ENCODE measurements at places on chromosomes 12 and 14.

DNA sequence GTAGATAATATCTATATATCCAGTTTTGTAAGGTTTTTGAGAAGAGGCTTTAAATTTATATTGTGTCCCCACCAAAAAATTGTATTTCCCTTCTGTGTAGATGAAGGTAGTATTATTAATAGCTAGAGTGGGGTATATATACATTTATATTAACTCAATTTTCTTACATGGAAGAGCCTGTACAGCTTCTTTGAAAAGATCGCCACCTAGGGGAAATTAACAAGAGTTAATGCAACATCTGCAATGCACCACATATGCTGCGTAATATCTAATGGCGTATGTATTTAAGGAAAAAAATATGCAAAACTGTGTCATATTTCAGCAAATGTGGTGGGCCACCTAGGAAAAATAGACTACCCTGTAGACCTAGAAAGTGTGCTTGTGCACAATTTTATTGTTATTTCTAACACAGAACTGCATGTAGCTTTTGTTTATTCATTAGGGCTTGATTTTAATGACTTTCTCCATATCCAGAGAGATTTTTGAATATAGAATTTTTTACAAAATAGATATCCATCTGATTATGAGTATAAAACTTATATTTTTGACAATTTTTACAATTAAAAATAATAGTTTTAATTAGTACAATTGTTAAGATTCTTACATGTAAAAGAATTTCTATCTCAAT is 14.0 kb downstream of the CCER1 start:
- DNase-seq: peak; percentile 15
- no peaks in the 10 kb centered on the region for H3K27me3 ChIP-seq
- H3K36me3 ChIP-seq: no peaks in the 10 kb centered on the region
- no peak overlapping the region for H3K27ac ChIP-seq
- no peaks in the 10 kb centered on the region for H3K4me1 ChIP-seq

GRCh38 chr14:75411214-75411540 is 16.6 kb upstream of the JDP2 start:
- no peak overlapping the region for H3K4me3 ChIP-seq
- no peaks in the 10 kb centered on the region for H3K36me3 ChIP-seq
- no peak overlapping the region for H3K27ac ChIP-seq
- no peaks in the 10 kb centered on the region for H3K4me1 ChIP-seq
- no peaks in the 10 kb centered on the region for H3K27me3 ChIP-seq
- DNase-seq: no peak

- no peaks in the 10 kb centered on the region for H3K27me3 ChIP-seq
- no peaks in the 10 kb centered on the region for H3K4me1 ChIP-seq
- DNase-seq: no peak
- H3K27ac ChIP-seq: no peak overlapping the region
- H3K36me3 ChIP-seq: peaks cover 4% of the 10 kb centered on the region
Observed at GRCh38 chr14:64232095-64232838, 61.9 kb downstream of the ESR2 start.

- H3K4me1 ChIP-seq: no peaks in the 10 kb centered on the region
- H3K4me3 ChIP-seq: no peak overlapping the region
- H3K27ac ChIP-seq: no peak overlapping the region
- no peak for DNase-seq
Observed at GRCh38 chr12:9041321-9041720, 52.0 kb downstream of the KLRG1 start.

DNA sequence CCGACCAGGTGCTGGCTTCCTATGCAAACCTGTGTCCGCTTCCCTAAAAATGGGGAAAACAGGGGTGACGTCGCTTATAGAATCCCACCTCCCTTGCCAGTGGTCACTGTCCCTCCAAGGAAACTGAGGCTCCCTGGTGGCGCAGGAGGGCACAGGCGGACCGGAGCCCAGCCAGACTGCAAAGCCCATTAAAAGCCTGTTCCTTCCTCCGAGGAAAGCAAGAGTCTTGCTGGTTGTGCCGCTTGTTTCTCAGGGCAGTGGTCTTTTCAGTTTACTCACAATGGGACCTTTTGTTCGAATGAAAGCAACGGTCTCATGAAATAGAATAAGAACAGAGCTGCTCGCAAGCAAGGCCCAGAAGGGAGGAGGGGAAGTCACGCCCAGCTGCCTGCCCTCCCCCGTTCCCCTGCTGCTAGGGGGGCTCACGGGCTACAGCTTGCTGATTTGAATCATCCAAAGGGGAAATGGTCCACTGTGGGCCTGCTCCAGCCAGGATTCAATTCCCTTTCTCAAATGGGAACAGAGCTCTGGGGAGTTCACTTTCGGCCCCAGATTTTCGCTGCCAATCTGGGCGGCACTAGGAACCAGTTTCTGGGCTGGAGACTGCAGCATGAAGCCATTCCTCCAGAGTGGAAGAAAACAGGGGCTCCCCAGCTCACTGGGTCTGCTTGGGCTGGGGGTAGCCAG is 4.6 kb upstream of the SELPLG start:
- no peak overlapping the region for H3K4me3 ChIP-seq
- no peak for DNase-seq
- H3K4me1 ChIP-seq: peaks cover 9% of the 10 kb centered on the region
- H3K36me3 ChIP-seq: no peaks in the 10 kb centered on the region
- no peaks in the 10 kb centered on the region for H3K27me3 ChIP-seq
- H3K27ac ChIP-seq: no peak overlapping the region

DNA sequence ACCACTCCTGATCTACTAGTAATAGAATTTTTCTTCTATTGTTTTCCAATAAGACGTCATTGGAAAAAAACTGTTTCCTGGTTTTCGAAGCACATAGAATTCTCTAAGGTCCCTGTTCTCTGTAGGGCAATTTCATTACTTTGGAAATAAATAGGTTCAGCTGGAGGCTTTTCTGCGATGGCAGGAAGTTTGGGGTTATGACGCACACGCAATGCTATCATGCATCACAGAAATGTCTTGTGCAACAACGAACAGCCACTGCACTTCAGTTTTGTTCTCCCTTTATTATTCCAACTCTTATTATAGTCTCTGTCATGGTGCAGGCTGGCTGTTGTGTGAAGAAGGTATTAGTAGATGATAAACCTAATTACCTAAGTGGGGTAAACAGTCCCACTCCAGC is 59.0 kb downstream of the KCNK10 start:
- H3K36me3 ChIP-seq: no peaks in the 10 kb centered on the region
- H3K27ac ChIP-seq: no peak overlapping the region
- H3K4me1 ChIP-seq: no peaks in the 10 kb centered on the region

- peak overlapping the region; percentile 89 for H3K4me3 ChIP-seq
- H3K27ac ChIP-seq: peak overlapping the region; percentile 95
- no peaks in the 10 kb centered on the region for H3K36me3 ChIP-seq
- peaks cover 12% of the 10 kb centered on the region for H3K4me1 ChIP-seq
Observed at GRCh38 chr12:53728206-53728605, 954 bp upstream of the CALCOCO1 start.

DNA sequence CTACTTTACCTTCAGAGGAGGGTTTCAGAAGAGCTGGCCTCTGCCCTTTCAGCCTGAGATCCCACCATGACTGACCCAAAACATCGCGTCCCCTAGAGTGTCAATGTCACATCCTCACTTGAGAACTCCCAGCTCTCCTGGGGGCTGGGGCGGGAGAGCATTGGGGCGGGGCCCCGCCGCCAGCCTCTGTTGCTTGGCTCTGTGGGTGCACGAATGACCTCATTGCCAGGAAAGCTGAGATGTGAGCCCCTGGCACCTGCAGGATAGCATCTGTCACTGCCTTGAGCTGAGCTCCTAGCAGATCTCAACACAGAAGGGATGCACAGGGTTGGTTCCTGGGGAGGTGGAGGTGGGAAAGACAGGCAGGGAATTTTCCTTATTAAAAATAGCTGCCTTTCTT is 20.6 kb upstream of the MYL2 start:
- H3K27me3 ChIP-seq: peaks cover 3% of the 10 kb centered on the region
- DNase-seq: no peak
- H3K4me3 ChIP-seq: no peak overlapping the region
- no peak overlapping the region for H3K27ac ChIP-seq

DNA sequence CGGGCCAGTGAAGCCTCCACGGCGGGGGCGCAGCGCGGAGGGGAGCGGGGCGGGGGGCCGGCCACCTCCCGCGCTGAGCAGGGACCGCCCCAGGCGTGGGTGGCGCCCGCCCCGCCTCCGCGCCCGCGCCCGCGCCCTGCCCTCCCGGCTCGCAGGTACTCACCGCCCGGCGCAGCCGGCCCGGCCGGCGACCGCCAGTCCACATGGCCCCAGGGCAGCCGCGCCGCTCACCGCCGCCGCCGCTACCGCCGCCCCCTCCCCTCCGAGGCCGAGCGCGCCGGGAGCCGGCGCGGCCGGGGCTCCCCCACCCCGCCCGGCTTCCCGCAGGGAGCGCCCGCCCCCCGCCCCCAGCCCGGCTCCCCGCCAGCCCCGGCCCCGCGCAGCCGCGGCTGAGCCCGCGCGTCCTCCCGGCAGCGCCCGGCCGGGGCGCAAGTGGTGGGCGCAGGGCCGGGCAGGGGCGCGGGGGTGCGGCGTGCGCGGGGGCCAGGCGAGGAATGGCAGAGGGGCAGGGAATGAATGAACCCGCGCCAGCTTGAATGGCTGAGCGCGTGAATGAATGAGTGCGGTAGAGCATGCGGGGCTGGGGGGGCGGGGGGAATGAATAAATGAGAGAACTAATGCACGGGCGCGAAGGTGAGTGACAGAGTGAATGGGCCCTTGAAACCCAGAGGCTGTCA is at the start of gene BEGAIN:
Gene BEGAIN (minus strand): TSS at position 332 of the 677 bp plus-strand sequence. CDS start 127 bp downstream, at position 205.
- peaks cover 5% of the 10 kb centered on the region for H3K4me1 ChIP-seq
- no peaks in the 10 kb centered on the region for H3K36me3 ChIP-seq
- no peaks in the 10 kb centered on the region for H3K27me3 ChIP-seq
- no peak for DNase-seq
- H3K27ac ChIP-seq: peak within 1 kb of the TSS; percentile 77

GRCh38 chr12:118743896-118744700 is 237.2 kb upstream of the SRRM4 start:
- no peaks in the 10 kb centered on the region for H3K4me1 ChIP-seq
- no peak for DNase-seq
- H3K36me3 ChIP-seq: no peaks in the 10 kb centered on the region
- no peak overlapping the region for H3K27ac ChIP-seq
- H3K4me3 ChIP-seq: no peak overlapping the region

DNA sequence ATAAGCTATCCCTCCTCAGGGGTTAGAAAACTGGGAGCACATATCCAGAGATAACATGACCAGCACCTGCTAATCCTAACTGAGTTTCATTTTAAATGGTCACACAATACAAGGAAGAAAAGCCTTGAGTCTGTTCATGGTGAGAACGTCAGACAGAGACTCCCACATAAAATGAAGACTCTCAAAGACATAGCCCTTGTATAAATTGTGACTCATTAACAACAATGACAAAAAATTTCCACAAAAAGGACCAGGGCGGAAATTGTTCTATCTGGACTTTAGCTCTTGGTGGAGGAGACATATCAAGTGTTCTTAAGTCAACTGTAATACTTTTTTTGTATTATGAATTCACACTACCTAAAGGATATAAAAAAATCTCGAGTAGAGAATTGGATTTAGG is 313.7 kb upstream of the DCN start:
- no peak for DNase-seq
- H3K27ac ChIP-seq: no peak overlapping the region
- H3K36me3 ChIP-seq: no peaks in the 10 kb centered on the region
- no peaks in the 10 kb centered on the region for H3K4me1 ChIP-seq
- no peak overlapping the region for H3K4me3 ChIP-seq

DNA sequence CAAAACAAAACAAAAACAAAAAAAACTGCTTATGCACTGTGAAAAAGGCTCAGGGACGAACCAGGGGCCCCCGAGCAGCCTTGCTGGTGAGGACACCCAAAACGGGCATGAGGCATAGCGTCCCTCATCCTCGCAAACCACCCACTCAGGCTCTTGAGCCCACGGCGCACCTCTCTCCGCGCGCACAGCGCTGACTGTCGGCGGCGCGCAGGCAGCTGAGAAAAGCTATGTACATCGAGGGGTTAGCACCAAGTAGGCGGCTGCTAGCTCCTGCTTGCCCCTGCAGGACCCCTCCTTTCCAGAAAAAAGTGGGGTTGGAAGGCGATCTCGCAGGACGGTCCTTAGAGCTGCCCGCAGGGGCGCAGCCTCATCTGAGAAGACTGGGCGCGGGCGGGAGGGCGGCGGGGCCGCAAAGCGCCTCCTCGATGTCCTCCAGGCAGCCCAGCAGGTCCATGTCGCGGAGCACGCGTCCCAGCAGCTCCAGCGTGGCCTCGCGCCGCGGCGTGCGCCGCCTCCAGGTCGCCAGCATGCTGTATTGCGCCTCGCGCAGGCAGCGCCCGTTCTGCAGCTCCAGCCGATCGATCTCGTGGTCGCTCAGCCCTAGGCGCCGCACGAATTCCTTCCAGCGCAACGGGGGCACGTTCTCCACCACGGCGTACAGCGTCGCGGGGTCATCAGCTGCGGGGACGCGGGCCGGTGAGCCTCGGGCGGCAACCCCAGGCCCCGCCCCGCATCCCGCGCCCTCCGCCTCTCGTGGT is 12.8 kb downstream of the TNFRSF1A start:
- H3K27me3 ChIP-seq: no peaks in the 10 kb centered on the region
- no peak for DNase-seq
- H3K4me1 ChIP-seq: peaks cover 45% of the 10 kb centered on the region
- peaks cover 5% of the 10 kb centered on the region for H3K36me3 ChIP-seq
- H3K4me3 ChIP-seq: no peak overlapping the region

- DNase-seq: no peak
- no peaks in the 10 kb centered on the region for H3K27me3 ChIP-seq
- no peaks in the 10 kb centered on the region for H3K36me3 ChIP-seq
- H3K27ac ChIP-seq: no peak overlapping the region
- H3K4me3 ChIP-seq: no peak overlapping the region
Observed at GRCh38 chr14:38791862-38792261, 311.2 kb downstream of the SEC23A start.

GRCh38 chr14:60926002-60926401 is 54.9 kb downstream of the TRMT5 start:
- no peaks in the 10 kb centered on the region for H3K4me1 ChIP-seq
- H3K4me3 ChIP-seq: no peak overlapping the region
- no peak overlapping the region for H3K27ac ChIP-seq
- DNase-seq: no peak
- H3K27me3 ChIP-seq: no peaks in the 10 kb centered on the region
- no peaks in the 10 kb centered on the region for H3K36me3 ChIP-seq

- no peaks in the 10 kb centered on the region for H3K36me3 ChIP-seq
- H3K4me1 ChIP-seq: no peaks in the 10 kb centered on the region
- peak; percentile 22 for DNase-seq
- H3K27ac ChIP-seq: no peak overlapping the region
- no peaks in the 10 kb centered on the region for H3K27me3 ChIP-seq
Observed at GRCh38 chr12:130764475-130765185, 48.5 kb upstream of the RIMBP2 start.

- peaks cover 11% of the 10 kb centered on the region for H3K4me1 ChIP-seq
- H3K27ac ChIP-seq: no peak overlapping the region
- no peak for DNase-seq
- no peaks in the 10 kb centered on the region for H3K27me3 ChIP-seq
- H3K36me3 ChIP-seq: no peaks in the 10 kb centered on the region
- H3K4me3 ChIP-seq: no peak overlapping the region
Observed at GRCh38 chr12:89690925-89691324, 17.7 kb downstream of the ATP2B1 start.

GRCh38 chr12:122399592-122400373 is 22.7 kb downstream of the CLIP1 start:
- H3K27ac ChIP-seq: peak overlapping the region; percentile 99
- no peaks in the 10 kb centered on the region for H3K36me3 ChIP-seq
- peaks cover 66% of the 10 kb centered on the region for H3K4me1 ChIP-seq

GRCh38 chr14:54193871-54194270 is 202.9 kb upstream of the CDKN3 start:
- no peaks in the 10 kb centered on the region for H3K36me3 ChIP-seq
- H3K4me1 ChIP-seq: no peaks in the 10 kb centered on the region
- no peak for DNase-seq

GRCh38 chr14:106200541-106201315 is 674.3 kb downstream of the TMEM121 start:
- no peaks in the 10 kb centered on the region for H3K4me1 ChIP-seq
- no peaks in the 10 kb centered on the region for H3K27me3 ChIP-seq
- H3K36me3 ChIP-seq: no peaks in the 10 kb centered on the region
- H3K4me3 ChIP-seq: no peak overlapping the region
- H3K27ac ChIP-seq: no peak overlapping the region

All from Panc1 (cell line).